ENCODE measurements at places on chromosomes 2 and 18. TPM values are rescaled to one million over a fixed set of nuclear protein-coding genes. Genes with fewer than 3 reads are reported as not detected.

- DNase-seq: no peak
These were observed 19.1 kb upstream of the CCDC178 start for GRCh38 chr18:33459612-33460011.

GRCh38 chr18:80109676-80110078, 615 bp downstream of the ADNP2 start:
- no peak for DNase-seq

DNA sequence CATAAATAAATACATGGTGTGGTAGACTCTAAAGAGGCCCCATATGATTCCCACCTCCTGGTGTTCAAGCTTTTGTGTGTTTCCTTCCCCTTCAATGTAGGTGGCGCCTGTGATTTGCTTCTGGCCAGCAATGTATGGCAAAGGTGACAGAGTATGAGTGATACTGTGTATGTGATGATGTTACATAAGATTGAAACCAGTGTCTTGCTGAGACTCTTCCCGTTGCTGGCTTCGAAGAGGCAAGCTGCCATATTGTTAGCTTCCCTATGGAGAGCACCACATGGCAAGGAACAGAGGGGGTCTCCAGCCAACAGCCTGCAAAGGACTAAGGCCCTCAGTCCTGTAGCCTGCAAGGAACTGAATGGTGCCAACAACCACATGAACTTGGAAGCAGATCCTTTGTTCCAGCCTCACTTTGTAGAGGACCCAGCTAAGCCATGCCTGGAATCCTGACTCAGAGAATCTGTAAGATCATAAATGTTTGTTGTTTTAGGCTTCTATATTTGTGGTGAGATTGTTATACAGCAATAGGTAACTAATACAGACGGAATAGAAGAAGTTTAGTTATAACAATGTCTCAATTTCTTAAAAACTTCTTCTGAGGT, 1.7 kb upstream of the SMAD4 start:
- no peak for DNase-seq

DNA sequence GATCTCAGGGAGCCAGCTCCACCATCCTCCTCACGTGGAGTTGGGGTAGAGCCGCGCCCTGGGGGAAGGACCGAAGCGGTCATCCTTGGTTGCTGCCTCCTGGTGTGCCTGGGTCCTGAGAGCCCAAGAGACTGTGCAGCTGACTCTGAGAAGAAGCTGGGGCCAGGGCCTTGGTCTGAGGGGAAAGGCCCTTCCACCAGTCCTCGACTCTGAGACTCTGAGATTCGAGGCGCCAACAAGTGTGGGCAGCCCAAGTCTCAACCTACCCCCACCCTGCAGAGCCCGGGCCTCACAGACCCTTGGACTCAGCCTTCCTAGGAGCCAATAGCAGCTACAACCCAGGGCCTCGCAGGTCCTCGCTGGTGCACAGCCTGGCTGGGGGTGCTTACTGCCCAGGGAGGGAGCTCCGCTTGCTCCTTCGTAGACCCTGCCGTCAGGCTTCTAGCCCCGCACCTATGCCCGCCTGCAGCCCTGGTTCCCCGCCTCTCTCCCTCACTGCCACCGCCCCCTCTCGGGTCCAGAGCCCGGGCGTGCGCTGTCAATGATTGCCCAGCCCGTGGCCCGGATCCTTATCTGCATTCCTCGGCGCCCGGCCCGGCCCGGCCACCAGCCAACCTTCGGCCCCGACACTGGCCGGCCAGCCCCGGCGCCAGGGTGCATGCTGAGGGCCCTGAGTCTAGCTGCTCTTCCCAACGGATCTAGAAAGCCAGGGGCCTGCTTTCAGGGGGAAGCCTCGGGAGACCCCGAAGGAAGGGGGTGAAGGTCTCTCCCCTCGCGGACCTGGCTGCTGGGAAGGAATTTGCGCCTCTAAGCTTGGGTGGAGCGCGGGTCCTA, 2.0 kb downstream of the IHH start:
- DNase-seq: no peak

GRCh38 chr18:58175786-58176176, 131.8 kb downstream of the NEDD4L start:
- no peak for DNase-seq

Gene CKAP2L
- 13.4 TPM for polyA plus RNA-seq

Gene NEU2
- polyA plus RNA-seq: not detected

Gene GAD1
- 1.5 TPM for polyA plus RNA-seq

Gene ZNF804A
- 1.1 TPM for polyA plus RNA-seq

All from left renal cortex interstitium (tissue), 4 donors.